ENCODE measurements at places on chromosomes 1 and 21.
A peak's percentile ranks its signal among the peaks of the same experiment; 100 is the strongest.

DNA sequence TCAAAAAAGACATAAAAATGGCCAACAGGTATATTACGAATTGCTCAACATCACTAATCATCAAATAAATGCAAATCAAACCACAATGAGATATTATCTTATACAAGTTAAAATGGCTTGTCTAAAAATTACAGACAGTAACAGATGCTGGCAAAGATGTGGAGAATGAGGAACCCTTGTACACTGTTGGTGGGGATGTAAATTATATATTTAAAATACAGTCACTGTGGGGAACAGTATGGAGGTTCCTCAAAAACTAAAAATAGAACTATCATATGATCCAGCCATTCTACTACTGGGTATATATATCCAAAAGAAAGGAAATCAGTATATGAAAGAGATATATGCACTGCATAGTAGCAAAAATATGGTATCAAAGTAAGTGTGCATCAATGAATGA, 1037.2 kb upstream of the B3GALT2 start:
- DNase-seq, result no peak

GRCh38 chr1:228646717-228647522, 88.4 kb upstream of the RHOU start:
- no peak for DNase-seq

DNA sequence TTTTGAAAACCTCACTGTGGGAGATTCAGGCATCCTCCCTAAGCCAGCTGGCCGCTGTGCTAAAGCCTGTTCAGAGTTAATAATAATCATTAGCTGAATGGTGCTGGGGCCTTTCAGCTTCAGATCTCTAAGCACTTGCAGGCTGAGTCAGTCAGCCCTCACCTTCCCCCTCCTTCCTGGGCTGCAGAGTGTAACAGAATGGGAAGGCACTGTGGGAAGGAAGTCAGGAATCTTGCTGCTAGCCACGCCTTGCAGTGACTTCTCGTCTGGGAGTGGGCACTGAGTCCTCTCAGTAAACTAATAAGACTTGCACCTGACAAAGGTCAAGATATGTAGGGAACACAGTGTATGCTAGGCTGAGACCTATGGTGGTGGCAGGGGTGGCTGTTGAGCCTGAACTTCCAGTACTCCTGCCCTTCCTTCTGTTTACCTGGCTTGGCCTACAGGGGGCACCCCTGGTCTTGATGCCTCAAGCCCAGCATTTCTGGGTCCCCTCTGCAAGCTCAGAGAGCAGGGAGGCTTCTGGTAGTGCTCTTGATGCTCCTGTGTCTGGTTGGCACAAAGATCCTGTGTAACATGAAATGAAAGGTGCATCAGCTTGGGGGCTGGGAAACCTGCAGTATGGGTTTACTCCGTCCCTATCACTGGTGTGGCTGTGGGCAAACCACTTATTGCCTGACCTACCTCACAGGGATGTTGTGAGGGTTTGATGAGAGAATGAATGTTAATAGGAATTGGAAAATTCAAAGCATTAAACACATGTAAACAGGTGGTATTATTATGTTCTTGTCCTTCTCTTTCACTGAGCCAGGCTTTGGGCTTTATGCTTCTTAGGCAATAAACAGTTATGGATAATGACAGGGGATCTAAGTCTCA, 6.0 kb downstream of the CYB561D1 start:
- DNase-seq, result peak; percentile 90

- DNase-seq, result no peak
These were observed 58.7 kb downstream of the VANGL2 start for GRCh38 chr1:160459056-160459455.

DNA sequence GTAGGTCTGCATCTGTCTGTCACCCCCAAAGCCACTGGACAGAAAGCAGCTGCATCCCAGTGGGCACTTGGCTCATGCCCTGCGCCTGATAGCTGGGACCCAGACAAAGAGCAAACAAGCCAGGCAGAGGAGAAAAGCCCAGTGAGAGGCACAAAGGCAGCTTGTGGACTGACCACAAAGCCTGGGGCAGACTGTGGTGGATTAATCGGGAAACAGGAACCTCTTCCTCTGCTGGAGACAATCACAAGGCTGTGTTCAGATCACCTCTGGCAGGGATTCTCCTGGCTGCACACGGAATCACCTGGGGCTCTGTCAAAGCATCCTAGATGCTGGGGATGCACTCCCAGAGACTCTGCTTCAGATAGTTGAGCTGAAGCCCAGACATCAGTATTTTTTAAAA, 15.2 kb upstream of the GJB5 start:
- DNase-seq, result no peak

DNA sequence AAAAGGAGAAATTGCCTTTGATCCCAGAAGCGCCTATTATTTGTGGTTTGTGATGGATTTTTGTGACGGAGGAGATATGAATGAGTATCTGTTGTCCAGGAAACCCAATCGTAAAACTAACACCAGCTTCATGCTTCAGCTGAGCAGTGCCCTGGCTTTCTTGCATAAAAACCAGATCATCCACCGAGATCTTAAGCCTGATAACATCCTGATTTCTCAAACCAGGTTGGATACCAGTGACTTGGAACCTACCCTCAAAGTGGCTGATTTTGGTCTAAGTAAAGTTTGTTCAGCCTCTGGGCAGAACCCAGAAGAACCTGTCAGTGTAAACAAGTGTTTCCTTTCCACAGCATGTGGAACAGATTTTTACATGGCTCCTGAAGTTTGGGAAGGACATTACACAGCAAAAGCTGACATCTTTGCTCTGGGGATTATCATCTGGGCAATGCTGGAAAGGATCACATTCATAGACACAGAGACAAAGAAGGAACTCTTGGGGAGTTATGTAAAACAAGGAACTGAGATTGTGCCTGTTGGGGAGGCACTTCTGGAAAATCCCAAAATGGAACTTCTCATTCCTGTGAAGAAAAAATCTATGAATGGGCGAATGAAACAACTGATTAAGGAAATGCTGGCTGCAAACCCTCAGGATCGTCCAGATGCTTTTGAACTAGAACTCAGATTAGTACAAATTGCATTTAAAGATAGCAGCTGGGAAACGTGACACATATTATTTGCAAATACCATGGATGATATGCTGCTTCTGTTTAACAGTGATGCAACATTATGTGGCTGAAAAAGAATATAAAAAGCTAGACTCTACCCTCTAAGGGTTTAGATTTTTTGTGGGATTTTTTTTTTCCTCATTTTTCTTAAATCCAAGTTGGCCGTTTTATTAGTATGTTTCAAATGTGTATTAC, 10.5 kb downstream of the PDIK1L start:
- DNase-seq, result no peak

DNA sequence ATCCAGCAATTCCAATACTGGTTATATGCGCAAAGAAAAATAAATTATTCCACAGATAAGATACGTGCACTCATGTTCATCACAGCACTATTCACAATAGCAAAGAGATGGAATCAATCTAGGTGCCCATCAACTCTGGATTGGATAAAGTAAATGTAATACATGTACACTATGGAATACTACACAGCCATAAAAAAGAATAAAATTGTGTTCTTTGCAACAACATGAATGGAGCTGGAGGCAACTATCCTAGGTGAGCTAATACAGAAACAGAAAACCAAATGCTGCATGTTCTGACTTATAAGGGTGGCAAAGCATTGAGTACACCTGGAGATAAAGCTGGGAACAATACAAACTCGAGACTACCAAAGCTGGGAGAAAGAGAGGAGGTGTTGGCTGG, 787.3 kb downstream of the KCNT2 start:
- DNase-seq, result no peak

DNA sequence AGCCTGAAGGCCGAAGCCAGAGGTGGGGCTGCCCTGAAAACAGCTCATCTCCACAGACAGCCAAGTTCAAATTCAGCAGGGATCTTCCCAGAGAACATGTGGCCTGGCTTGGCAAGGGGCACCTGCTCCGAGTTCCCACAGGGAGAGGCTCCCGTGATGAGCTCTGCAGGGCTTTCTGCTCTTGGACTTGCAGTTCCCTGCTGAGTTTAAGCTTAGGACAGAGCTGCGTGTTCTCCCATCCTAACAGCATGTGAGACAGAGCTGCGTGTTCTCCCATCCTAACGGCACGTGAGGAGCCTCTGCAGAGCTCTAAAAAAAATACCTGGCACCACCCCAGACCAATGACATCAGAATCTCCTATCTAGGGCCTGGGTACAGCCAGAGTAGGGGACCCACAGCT, 113.0 kb upstream of the VAMP3 start:
- no peak for DNase-seq

DNA sequence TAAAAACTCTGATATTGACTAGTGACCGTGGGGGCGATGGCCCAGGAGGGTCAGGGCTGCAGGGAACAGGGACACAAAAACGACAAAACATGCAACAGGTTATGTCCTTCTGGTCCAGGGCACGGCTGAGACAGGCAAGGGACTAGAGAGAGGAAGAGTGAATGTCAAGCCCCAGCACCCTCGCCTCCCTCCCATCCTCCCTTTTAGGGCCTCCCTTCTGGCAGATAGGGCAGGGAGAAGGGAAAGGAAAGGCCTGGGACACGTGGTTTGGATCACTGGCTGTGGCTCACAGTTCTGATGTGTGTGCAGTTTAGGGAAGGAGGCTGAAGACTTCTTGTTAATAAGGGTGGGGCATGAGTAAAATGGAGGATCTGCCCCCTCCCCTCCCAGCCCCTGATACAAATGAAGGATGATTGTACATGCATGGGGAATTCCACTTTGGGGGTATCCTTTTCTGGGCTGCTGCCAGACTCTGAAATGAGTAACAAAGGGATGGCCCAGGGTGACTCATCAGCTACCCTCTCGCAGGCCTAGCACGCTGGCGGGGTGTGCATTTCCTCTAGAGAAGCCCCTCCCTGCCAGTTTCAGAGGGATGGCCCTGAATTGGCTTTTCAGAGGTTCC, 14.2 kb downstream of the CAPN2 start:
- DNase-seq, result no peak

- DNase-seq, result no peak
These were observed 20.2 kb downstream of the TMEM63A start for GRCh38 chr1:225861834-225862580.

DNA sequence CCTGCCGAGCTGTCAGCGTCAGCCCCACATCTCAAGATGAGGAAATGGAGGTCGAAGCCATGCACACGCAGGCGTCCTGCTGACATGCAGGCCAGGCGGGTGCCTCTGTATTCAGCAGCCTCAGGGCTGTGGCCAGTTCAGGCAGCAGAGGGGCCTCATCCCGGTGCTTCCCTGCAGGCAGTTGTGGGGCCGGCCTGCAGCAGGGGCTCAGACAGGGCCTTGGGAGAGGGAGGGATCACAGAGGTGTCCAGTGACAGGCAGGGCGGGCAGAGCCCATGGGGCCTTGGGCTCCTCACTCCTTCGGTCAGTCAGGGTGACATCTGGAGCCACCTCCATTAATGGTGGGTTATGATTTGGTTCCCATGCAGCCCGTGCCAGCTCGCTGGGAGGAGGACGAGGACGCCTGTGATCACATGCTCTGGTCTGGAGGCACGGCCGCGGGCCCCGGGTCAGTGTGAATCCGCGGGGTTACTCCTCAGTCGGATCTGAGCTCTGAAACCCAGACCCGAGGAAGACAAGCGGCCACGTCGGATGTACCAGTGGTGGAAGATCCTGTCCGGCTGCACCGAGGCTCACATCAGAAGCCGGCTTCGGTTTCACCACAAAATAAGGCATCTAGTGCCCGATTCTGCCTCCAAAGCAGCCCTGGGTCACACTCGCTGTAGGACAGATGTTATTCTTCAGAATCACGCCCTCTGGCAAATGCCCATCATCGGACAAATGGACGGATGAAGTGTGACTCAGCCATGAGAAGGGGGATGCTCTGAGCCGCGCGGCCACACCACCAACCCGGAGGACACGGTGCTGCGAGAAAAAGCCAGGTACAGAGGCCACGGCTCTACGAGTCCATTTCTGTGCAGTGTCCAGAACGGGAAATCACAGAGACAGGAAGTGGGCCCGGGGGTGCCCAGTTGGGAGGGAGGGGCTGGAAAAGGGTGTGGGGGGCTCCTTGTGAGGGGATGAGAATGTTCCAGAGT, 33.4 kb downstream of the KRTAP10-1 start:
- no peak for DNase-seq

GRCh38 chr1:154791292-154792166, 78.6 kb downstream of the KCNN3 start:
- no peak for DNase-seq

- no peak for DNase-seq
These were observed 653 bp downstream of the FNDC10 start for GRCh38 chr1:1599030-1599934.

DNA sequence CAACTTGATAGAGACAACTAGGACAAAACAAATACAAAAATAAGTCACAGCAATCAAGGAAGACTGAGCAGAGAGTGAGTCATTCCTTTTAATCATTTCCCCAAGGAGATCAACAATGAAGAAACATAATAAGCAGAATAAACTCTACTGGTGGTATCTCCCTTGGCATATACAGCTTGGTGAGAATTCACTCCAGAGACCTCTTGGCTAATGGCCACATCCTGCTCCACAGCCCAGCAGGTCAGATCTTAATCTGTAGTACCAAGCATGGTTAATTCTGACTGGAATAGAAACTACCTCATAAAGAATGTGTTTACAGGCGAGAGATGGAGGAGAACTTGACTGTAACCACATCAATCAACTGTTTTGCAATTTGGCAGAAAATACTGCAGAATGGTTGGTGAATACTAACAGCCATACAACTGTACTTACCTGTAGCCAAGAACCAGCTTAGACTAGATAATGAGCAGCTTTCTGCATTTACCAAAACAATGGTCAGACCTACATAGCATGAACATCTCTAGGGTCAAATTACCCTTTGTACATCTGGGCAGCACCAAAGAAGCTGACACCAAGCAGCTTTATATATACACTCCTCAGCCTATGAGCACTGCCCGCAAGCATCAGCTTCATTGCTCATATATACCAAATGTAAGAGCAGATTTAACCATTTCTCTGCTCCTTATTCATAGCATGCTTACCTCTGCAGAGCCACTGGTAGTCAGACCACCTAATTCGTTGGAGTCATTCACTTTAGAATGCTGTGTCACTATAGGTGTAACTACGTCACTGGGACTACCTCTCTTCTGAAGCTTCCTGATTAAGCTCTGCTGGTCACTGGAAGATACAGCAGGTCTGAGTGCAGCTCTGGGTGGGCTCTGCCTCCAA, 51.0 kb downstream of the KIAA0319L start:
- DNase-seq, result peak; percentile 98

- DNase-seq, result peak; percentile 51
These were observed 90.9 kb downstream of the SLC30A10 start for GRCh38 chr1:219837274-219837993.

- no peak for DNase-seq
These were observed 1.6 kb downstream of the ELOVL1 start for GRCh38 chr1:43366179-43366578.
